HCT116 (cell line): ENCODE measurements at places on chromosomes 4 and X. TPM values are rescaled to one million over a fixed set of nuclear protein-coding genes. Genes with fewer than 3 reads are reported as not detected.

DNA sequence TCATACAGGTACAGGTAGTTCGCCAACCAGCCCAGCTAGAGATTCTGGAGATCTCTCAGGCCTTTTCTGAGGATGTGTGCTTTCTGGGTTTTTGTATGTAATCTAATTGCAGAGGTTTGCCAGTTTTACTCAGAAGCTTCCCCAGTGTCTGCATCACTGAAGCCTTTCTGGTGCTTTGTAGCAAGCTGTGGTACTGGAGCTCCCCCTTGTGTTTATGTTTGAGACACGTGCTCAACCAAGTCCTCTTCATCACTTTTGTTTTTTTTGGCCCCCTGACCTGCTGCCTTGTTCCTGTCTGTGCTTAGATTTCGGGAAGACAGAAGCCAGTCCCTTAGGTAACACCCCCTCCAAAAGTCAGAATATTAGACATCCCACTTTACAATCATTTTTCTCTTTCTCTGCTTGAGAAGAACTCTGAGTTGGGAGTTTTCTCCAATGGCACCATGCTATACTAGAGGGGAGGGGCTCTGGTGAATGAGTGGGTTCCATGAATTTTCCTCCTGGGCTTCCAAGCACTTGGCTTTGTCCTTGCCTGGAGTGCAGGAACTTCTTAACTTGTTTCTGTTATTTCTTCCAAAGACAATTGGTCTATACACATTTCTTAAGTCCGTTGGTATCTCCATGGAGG is 128.4 kb upstream of the TBC1D9 start:
- H3K27me3 ChIP-seq = peaks cover 4% of the 10 kb centered on the region; the same call in 1 of the 2 replicates
- no peak overlapping the region for H3K4me3 ChIP-seq
- H3K27ac ChIP-seq = no peak overlapping the region
- H3K36me3 ChIP-seq = no peaks in the 10 kb centered on the region

GRCh38 chr4:60485276-60485675 is 714.9 kb upstream of the ADGRL3 start:
- no peak for DNase-seq
- H3K4me3 ChIP-seq = no peak overlapping the region
- no peaks in the 10 kb centered on the region for H3K27me3 ChIP-seq
- H3K4me1 ChIP-seq = no peaks in the 10 kb centered on the region
- H3K36me3 ChIP-seq = no peaks in the 10 kb centered on the region

The RHOH gene
- 0.74 TPM for total RNA-seq

- H3K27me3 ChIP-seq = no peaks in the 10 kb centered on the region
- no peak for DNase-seq
- H3K27ac ChIP-seq = no peak overlapping the region
- no peak overlapping the region for H3K4me3 ChIP-seq
- H3K4me1 ChIP-seq = no peaks in the 10 kb centered on the region
These were observed 47.3 kb downstream of the CHRDL1 start for GRCh38 chrX:110748256-110748806.

The IL2RG gene
- 0.64 TPM for total RNA-seq

The LNX1 gene
- total RNA-seq = 3.3 TPM

DNA sequence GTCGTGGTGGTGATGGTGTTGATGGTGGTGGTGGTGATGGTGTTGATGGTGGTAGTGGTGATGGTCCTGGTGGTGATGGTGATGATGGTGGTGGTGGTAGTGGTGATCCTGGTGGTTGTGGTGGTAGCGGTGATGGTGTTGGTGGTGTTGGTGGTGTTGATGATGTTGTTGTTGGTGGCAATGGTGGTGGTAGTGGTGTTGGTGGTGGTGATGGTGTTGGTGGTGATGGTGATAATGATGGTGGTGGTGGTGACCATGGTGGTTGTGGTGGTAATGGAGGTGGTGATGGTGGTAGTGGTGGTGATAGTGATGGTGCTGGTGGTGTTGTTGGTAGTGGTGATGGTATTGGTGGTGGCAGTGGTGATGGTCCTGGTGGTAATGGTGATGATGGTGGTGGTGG is 49.1 kb downstream of the TLR10 start:
- peaks cover 17% of the 10 kb centered on the region for H3K4me1 ChIP-seq
- no peak overlapping the region for H3K27ac ChIP-seq
- no peaks in the 10 kb centered on the region for H3K36me3 ChIP-seq
- H3K4me3 ChIP-seq = no peak overlapping the region

DNA sequence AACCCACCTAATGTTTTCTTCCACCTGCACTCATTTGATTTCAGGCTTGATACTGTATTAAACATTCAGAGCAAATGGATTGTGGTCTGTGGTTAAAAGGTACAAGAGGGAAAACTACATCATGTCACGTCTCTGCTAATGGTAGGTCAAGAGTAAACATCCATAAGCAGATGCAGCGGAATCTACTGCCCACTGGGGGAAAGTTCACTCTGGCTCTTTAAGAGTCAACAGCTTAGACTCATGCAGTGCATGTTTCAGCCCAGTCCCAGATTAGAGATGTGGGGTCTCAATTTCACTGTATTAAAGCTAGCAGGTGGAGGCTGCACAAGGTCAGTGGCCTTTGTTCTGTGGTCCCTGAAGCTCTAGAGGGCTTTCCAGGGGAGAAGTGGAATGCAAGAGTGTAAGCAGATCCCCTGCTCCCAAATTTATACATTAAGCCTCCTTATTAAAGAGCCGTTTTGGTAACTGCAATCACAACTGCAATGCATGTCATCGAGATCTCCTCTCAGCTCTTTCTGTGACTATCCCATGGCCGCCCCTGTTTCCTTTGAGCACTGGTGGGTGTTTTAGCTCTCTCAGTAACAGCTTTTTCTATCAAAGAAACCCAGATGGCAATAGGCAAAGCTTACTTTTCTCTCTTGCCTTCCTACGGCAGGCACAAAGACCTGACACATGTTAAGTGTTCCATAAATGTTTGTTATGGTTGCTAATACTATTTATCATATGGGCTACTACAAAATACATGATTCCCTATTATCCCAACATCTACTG is 53.4 kb downstream of the LDB2 start:
- H3K4me1 ChIP-seq = no peaks in the 10 kb centered on the region
- H3K36me3 ChIP-seq = no peaks in the 10 kb centered on the region
- no peak overlapping the region for H3K4me3 ChIP-seq
- DNase-seq = no peak
- H3K27ac ChIP-seq = no peak overlapping the region

DNA sequence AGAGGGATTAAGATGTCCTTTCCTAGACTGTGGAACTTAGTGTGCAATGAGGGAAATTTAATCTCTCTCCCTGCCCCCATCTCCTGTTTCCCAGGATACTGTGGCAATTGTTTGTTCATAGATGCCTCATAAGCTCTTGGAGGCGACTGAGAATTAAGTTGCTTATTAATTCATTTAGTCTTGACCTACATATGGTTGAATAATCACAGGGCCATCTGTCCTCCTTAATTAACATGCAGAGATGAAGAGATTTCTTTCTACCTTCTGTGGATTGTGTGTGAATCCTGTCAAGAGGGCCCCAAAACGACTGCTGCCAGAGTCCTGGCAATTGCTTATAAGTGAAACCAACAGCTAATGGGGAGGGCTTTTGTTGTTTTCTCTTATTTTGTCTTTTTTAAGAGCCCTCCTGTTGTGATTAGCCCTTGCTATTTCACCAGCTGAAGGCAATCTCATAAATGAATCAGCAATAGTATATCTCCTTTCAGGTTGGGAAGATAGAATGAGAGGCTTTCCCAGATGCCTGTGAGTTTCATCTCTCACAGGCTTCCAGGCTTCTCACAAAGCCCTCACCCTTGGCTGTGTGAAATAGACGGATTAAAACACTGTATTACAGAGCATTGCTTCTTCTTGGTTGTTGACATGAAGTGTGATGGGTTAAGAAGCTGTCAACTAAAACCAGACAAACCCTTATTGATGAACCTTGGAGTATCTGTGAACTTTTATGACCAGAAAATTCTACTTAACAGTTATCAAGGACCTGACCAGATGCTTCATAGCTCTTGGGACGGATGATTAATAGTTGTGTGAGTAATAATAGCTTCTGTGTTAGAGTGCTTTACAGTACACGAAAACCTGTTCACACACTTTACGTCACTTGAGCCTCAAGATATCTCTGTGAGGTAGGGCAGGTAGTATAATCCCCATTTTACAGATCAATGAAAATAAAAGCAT is 58.5 kb downstream of the PGRMC2 start:
- no peak for DNase-seq
- H3K27ac ChIP-seq = no peak overlapping the region
- no peaks in the 10 kb centered on the region for H3K27me3 ChIP-seq
- no peaks in the 10 kb centered on the region for H3K36me3 ChIP-seq

DNA sequence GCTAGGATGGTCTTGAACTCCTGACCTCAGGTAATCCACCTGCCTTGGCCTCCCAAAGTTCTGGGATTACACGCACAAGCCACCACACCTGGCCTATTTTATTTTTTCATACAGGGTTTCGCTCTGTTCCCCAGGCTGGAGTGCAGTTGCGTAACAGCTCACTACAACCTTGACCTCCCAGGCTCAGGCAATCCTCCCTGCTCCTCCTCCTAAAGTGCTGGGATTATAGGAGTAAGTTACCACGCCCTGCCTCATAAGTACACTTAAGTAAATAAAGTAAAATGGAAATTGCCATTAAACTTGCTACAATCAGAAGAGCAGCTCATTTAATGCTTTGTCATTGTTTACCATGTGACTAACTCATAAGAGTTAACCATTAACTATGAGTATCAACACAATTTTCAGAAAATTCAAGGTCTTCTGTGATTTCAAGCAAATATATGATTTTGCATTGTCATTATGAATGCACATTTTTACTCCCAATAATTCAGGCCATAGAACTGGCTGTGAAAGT is 12.3 kb downstream of the UGDH start:
- H3K36me3 ChIP-seq = peaks cover 18% of the 10 kb centered on the region
- H3K27ac ChIP-seq = peak overlapping the region; percentile 33
- H3K4me1 ChIP-seq = peaks cover 15% of the 10 kb centered on the region
- DNase-seq = peak; percentile 27
- H3K4me3 ChIP-seq = peak overlapping the region; percentile 25; the same call in 1 of the 2 replicates
- H3K27me3 ChIP-seq = no peaks in the 10 kb centered on the region

GRCh38 chr4:48321312-48321711 is 20.0 kb upstream of the SLAIN2 start:
- H3K27me3 ChIP-seq = no peaks in the 10 kb centered on the region
- H3K36me3 ChIP-seq = no peaks in the 10 kb centered on the region
- no peak overlapping the region for H3K4me3 ChIP-seq
- H3K27ac ChIP-seq = no peak overlapping the region
- H3K4me1 ChIP-seq = no peaks in the 10 kb centered on the region

DNA sequence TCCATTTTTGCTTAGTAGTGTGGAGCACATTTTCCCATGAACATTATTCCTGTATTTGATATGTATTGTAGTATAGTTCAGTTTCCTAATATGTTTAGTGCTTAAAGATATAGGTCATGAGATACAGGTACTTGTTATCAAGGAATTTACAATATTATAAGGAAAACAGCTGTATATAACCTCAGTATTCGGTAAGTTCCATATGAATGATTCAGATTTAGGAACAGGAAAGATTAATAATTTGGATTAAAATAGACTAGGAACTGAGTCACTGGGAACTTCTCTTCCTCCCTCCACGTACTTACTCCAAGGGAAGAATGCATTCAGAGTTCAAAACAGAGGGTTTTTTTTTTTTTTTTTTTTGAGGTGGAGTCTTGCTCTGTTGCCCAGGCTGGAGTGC is 20.0 kb downstream of the DIAPH2 start:
- no peak overlapping the region for H3K4me3 ChIP-seq
- no peaks in the 10 kb centered on the region for H3K27me3 ChIP-seq
- H3K36me3 ChIP-seq = no peaks in the 10 kb centered on the region
- no peak overlapping the region for H3K27ac ChIP-seq
- no peak for DNase-seq

GRCh38 chr4:101790521-101791181 is at the start of gene BANK1:
Gene BANK1 (plus strand): TSS chr4:101790730. CDS start chr4:101790881, 151 bp downstream.
- peaks cover 32% of the 10 kb centered on the region for H3K4me1 ChIP-seq
- H3K4me3 ChIP-seq = peak within 1 kb of the TSS; percentile 53
- no peaks in the 10 kb centered on the region for H3K27me3 ChIP-seq
- peak; percentile 57 for DNase-seq
- H3K36me3 ChIP-seq = no peaks in the 10 kb centered on the region

The MCTS1 gene
- total RNA-seq = 49.5 TPM

DNA sequence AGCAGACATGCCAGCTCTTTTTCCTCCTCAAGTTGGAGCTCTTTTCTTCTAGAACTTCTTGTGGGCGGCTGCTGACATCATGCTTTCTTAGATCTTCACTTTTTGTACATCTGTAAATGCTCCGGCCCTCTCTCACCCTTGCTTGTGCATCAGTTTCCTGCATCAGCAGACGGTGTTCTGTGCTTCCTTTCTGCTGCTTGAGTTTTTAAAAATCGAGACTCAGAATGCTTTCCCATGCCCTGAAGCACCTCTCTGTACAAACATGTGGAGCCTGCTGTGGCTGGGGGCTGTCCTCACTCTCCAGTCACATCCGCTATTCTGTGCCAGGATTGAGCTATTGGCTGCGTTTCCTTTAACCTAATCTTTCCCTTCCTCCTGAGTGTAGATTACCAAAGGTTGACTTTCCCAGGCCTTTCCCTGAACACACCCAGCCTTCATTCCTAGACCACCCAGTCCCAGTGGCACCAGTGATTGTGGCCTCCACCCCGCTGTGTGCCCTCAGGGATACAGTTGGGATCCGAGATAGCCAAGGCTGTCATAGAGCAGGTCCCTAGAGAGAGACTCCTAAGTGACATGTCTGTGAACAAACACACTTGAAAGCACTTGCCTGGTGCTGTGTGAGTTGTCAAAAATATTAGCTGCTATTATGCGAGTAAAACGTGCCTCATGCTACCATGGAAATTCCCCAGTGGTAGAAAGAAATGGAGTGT is 41.9 kb downstream of the TNIP2 start:
- no peak overlapping the region for H3K27ac ChIP-seq
- no peaks in the 10 kb centered on the region for H3K27me3 ChIP-seq
- H3K36me3 ChIP-seq = no peaks in the 10 kb centered on the region; the same call in 1 of the 2 replicates
- DNase-seq = no peak
- peaks cover 28% of the 10 kb centered on the region for H3K4me1 ChIP-seq

- no peak overlapping the region for H3K27ac ChIP-seq
- peaks cover 10% of the 10 kb centered on the region for H3K4me1 ChIP-seq
- H3K36me3 ChIP-seq = no peaks in the 10 kb centered on the region
- no peaks in the 10 kb centered on the region for H3K27me3 ChIP-seq
- no peak overlapping the region for H3K4me3 ChIP-seq
- DNase-seq = no peak
These were observed 118.4 kb downstream of the AFF1 start for GRCh38 chr4:87053176-87053658.

DNA sequence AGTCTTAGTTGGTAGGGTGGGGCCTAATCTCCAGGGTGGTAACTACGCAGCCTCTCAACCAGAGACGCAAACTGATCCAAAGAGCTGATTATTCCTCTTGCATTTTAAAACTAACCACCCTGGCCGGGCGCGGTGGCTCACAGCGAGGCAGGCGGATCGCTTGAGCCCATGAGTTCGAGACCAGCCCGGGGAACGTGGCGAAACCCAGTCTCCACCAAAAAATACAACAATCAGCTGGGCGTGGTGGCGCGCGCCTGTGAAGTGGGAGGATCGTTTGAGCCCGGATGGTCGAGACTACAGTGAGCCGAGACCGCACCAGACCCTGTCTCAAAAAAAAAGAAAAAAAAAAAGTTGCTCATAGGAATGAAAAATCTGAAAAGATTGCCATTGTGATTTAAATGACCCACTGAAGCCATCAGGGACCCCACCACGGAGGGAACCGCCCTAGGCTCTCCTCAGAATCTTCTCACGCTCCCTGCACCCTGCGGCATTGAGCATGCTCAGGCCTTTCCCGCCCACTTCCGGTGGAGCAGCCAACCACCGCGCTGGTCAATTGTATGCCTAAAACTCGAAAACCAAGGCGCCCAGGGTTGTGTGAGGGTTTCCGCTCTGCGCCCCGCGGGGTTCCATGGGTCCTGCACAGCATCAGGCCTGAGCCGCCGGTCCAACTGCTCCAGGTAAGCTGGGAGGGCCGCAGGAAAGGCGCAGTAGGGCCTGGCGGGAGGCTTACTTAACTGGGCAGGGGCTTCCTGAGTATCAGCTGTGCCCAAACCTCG is at the start of gene TRIM60:
TRIM60 (plus strand) TSS at position 564 of the 776 bp plus-strand sequence. CDS start 8,074 bp downstream, outside the sequence.
- H3K4me3 ChIP-seq = no peak within 1 kb of the TSS
- no peaks in the 10 kb centered on the region for H3K27me3 ChIP-seq
- H3K27ac ChIP-seq = no peak within 1 kb of the TSS
- H3K36me3 ChIP-seq = no peaks in the 10 kb centered on the region
- no peak for DNase-seq
